ENCODE measurements at places on chromosomes 1 and 21.

DNA sequence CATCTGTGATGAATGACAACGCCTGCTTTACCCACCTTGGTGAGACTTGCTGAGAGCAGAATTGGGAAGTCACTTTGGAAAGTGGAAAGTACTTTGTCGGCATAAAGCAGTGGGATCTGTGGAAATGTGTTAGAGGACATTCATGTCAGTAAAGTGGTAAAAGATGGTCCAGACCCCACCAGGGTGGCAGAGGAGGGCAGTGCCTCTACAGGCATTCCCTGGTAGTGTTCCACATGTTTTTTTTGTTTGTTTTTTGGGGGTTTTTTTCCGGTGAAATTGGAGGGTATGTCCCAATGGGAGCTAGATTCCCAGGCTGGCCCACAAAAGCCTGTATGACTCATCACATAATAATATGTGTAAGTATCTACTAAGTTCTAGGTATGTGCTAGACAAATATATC lies 80.6 kb downstream of the ELAVL4 start:
- DNase-seq, result no peak

DNA sequence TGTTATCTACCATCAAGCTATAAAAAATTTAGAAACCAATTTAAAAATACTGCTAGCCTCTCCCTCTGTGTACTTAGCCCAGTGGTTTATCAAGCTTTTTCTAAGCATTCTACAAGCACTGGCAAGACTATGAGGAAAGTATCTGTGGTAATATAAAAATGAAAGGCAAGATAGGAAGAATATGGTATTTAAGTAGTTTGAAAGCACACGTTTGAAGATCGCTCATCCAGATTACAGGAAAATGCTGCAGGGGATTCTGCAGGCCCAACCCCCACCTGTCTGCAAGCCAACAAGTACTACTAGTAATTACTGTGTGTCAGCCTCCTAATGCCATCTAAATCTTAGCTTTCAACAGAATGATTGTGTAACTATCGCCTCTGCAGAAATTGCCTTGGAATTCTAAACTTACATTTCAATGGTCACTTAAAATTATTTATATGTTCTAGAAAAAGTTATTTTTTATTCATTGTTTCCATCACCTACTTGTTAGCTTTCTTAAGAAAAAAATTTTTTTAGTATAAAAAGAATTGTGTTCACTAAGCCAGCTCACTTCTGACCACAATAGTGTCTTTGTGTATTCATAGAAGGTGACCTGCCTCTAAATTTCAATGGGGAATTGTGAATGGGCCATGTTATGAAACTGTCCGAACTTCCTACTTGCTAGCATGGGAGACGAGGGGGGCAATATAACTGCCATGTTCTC lies 8.5 kb downstream of the ERRFI1 start:
- no peak for DNase-seq

DNA sequence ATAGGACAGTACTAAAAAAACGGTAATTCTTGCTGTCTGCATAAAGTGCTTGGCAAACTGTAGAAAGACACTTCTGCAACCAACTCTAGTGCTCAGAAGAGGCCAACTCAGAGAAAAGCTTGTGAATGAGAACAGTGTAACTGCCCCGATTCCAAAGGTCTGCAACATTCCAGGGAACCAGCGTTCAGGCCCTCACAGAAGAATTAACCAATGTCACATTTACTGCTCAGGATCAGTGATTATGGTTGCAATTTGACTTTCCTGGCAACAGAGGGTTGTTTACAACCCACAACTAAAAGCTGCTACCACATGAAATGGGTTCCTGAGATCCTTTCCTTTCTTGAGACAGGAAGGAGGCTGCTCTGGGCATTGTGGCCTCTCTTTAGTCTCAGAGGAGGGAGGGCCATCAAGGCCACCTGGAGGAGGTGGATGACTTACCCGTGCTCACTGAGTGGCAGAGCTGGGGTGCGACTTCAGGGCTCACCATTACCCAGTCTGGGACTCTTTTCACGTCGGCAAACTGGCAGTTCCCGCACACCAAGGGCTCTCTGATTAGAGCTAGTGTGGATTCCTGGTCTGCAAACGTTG lies 15.3 kb downstream of the SRSF4 start:
- no peak for DNase-seq

DNA sequence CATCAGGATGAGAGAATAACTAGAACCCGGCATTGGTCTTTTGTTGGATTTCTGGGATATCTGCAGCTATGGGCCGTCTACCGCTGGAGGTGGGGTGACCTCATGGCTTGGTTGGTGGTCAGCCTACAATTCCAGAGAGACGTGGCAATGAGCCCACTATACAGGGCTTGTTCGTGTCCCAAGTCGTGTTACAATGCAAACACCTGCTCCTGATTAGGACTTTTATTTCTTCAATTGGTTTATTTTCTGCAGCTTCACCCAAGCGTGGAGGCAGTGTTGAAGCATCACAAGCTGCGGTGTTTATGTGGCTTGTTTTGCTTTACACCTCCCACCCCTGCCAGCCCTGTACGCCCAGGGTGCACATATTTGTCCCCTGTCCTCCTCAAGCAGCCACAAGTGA lies 211.7 kb upstream of the TMEM51 start:
- DNase-seq, result no peak

- DNase-seq, result no peak
Measured at GRCh38 chr1:119373465-119373864, 4.9 kb downstream of the HAO2 start.

DNA sequence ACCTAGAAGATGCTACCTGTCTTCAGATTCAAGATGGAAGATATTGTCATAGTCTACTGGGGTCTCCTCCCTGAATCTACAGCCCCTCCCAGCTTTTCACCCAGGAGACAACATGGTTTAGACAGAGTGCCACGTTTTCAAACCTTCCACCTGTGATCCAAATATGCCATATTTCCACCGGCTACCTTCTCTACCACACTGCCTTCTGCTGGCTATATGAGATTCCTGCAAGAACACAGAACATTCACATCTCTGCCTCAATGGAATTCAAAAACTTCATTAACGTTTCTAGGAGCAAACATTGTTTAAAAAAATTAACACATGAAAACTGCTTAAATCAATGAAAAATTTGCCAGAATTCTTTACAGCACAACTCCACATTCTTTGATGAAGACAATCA lies 12.9 kb upstream of the LELP1 start:
- DNase-seq, result no peak

DNA sequence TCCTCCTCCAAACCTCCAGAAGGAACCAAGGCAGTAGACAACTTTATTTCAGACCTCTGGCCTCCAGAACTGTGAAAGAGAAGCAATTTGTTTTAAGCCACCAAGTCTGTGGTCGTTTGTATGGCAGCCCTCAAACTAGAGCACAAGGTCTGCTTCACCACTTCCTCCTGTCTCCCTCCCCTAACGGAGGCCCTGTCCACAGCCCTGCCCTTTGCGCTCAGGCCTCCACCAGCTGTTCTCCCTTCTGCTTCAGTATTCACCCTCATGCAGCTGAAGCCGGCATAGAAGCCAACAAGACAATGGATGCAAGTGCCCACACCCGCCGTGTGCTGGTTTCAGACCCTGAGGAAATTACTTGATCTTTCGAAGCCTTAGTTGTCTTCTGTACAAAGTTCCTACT lies 364.1 kb downstream of the HHAT start:
- no peak for DNase-seq

- no peak for DNase-seq
Measured at GRCh38 chr21:31220575-31220974, 123.5 kb downstream of the TIAM1 start.

DNA sequence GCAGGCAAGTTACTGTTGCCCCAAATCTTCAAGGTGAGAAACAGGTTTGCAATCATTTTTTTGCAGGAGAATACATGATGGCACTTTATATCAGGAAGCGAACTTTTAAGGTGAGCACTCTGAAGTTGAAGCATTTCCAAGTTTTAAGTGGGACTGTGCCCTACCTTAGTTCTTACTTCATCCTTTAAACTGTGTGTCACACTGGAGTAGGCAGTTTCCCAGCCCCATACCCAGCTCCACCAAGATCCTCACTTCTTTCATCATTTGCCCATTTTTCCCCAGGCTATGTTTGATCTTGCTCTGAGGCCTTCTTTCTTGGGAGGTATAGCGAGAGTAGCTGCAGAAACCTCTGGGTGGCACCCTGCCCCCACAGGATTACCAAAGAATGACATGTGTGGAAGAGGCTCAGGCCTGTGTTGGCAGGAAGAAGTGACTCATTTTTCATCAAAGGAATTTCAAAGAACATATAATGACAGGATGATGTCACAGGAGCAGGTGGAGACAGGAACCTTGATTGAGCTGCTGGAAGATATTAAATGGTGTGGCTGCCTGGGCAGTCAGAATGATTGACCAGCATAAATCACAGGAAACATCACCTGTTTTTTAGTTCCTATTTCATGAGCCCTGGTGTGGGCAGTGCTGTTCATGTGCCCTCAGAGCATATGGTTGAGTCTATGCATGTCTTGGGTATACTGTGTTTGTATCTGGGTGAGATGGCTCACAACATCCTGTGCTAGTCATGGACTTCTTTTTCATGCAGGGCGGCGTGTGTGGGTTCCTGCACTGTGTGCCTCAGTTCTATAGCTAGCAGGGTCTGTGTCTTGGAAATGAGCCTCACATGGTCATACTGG lies 20.8 kb upstream of the MACF1 start:
- no peak for DNase-seq

DNA sequence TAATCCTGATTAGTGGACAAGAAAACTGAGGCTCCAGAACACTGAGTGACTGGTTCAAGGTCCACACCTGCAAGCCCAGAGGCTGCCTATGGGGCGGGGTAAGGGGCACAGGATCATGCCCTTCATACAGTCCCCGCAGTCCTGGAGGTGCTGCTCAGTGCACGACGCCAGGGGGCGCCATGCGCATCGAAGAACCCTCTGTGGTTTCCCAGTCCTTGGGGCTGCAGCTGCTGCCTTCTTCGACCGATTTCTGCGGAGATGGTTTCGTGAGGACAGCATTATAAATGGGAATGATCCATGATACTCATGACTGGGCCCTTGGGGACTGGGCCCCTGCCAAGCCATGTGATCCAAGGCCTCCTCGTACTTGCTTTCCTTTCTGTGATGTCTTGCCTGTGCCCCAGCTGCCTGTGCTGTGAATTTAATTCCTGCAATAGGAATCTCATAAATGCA lies 37.1 kb upstream of the ARHGEF10L start:
- no peak for DNase-seq

DNA sequence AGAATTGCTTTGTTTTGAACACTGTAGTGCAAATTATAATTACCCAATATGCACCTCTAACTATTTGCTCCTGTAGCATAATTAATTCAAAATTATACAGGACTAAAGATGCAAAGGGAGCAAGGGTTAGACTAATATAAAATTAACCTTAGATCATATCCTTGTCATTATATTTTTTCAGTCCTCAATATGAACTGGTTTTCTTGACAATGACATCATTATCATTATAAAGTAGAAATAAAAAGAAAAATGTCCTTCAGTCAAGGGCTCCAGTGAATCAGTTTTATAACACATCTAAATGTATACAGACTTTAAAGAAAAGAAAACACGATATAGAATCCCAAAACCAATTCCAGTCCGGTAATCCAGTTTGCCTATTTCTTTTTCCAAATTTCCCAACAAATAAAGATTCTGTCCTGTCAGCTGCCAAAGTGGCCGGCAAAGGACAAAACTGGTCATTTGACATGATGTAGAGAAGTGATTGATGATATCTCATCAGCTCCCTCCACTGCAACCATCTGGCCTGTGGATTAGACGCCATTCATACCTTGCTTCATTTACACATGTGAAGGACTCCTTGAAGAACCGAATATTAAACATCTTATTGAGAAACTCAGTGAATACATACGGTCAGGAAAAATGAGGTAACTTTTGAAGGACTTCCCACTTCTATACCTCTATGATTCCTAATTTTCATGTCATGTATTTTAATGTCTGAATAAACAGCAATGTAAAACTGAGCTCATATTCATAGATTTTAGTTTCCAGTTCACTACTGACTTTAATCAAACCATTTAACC lies 15.5 kb downstream of the DPYD start:
- DNase-seq, result no peak

DNA sequence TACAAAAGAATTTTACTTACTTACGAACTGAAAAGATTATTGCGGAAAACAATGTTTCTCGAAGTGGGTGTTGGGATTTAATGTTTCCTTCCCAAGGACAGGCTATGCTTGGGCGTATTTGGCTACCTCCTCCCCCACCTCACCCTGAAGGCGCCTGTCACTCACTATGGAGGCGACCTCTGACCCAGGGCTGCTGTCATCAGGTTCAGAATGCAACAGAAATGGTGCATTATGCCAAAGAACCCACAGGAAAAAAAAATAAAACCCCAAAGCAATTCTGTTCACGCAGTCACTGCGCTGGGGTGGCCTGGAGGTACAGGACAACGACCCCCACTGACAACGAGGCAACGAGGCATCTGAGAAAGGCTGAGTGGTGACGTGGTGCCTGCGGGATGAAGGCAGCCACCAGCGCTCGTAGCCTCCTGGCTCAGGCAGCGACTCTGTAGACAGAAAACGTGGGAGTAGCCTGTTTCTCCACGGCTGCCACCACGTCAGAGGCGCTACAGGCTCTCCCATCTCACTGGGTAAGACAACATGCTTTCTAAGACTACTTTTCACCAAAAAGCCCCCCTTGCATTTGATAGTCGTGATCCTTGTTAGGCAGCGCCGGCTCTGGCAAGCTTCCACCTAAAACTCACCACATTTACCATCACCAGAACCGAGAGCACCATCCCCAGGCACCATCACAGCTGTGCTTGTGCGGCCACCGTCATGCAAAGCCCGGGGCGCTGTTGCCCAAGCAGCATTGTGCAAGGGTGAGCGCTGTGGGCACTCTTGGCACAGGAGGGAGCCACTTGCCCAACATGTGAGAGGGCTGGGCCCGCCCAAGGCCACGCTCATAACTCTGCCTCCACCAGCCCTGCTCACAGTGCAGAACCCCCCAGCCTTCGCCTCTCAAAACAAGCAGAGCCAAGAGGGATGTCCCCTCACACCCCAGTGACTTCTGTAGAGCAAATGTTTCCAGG lies 14.3 kb downstream of the NADK start:
- DNase-seq, result no peak

DNA sequence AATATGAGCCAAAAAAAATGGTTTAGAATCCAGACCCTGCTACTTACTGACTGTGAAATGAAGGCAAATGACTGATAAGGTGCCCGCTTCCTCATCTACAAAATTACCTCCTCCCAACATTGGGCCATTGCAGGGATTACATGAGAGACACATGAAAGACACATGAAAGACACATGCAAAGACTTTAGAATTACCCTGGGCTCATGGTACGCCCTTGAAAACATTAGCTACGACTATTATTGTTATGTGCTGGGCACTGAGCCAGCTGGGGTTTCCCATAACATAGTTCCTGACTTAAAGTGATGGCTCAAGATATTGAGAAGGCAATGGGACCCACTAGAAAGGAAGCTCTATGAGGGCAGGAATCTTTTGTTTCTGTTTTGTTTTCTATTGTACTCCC lies 43.7 kb upstream of the KANK4 start:
- DNase-seq, result no peak

All from cortex of kidney (tissue), 1 donor.